CD4-positive, alpha-beta T cell treated with Interleukin-17A for 4 hours (primary cell): ENCODE measurements at places on chromosomes 2 and 18.

GRCh38 chr18:22827216-22827615 lies 105.9 kb upstream of the RBBP8 start:
- DNase-seq: no peak

DNA sequence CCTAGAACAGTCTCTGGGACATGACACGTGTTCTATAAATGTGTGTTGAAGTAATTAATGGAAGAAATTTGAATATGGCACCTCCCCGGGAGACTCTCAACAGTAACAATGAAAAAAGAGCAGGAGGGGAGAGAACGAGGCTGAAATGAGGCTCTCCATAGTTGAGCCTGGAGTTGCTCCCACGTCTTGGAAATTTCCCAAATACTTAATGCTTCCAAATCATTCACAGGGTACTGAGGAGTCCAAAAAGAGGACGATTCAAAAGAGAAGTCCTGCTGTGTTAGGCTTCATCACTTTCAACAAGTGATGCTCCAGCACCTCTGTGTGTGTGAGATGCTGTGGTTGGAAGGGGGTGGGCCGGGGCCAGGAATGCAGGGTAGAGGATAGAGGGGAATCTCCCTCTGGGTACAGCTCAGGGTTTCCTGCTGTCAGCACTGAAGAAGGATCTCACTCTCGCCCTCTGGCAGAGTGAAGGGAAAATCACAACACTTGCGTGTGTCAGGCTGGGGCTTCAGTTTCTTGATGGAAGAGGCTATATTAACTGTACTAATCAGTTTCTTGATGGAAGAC lies 18.1 kb upstream of the ZNF407 start:
- no peak for DNase-seq

GRCh38 chr2:58042486-58042970 lies 4.1 kb upstream of the VRK2 start:
- DNase-seq: peak; percentile 35

DNA sequence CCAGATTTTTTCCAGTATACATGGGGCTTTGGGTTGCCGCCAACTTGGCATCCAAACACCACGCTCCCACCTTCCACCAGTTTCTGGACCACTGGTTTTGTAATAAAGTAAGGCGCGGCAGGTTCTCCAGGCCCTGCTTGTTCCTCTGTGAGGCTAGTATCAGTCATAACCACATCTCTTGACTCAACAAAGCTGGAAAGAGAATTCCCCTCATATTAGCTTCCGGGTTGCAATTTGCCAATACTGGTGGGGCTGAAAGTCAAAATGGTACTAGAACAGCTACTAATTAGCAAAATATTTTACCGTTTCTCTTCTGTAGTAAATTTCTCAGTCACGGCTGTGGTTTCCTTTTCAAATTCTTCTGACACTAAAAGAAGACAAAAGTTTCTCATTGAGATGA lies 25.0 kb downstream of the TTN start:
- no peak for DNase-seq

DNA sequence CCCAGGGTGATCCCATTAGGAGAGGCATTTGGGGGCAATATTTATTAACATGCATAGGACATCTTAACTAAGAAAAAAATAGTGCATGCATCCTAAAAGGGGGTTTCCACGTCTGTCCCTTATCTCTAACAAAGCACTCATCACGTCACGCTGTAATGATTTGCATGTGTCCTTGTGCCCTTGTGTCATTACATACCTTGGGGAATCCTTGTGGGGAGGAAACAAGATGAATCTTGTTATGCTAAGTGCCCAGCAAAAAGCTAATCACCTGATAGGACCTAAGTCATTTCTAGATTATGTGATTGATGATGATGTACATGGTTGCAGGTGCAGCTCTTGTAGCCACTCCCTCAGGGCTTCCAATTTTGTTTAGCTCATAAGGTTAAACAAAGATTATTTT lies 250.9 kb downstream of the FBXO15 start:
- no peak for DNase-seq

DNA sequence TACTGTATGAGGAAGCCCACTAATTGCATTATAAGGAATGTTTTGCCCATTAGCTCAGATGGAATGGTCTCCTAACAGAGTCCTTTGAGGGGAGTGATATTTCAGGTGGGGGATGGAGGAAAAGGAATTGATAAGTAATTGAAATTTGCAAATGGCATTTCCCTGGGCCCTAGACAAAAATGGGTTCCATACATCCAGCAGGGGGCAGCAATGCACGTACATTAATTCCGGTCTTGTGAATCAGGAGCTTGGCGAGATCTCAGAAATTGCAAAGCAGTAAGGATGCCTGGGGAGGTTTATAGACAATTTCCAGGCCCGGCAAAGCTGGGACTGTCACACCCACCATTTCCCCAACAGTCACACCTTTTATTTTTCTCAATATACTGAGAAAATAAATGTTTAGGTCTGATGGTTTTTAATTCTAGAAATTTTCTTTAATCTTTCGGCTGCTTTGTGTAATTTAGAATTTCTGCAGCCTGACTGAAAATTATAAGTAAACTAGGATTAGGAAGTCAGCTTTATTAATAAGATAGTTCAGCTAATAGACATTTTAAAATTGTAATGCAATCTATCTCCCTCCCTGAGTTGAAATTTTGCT lies 122.8 kb downstream of the LYPD1 start:
- peak; percentile 14 for DNase-seq

DNA sequence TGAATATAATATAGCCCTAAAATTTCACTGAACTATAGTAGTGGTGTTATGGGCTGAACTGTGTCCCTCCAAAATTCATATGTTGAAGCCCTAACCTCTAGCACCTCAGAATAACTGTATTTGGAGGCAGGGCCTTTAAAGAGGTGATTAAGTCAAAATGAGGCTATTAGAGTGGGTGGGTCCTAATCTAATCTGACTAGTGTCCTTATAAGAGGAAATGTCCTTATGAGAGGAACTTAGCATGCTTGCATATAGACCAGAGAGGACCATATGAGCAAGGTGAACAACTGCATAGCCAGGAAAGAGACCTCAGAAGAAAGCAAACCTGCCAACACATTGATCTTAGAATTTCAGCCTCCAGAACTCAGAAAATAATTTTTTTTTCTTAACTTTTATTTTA lies 238.4 kb downstream of the ZEB2 start:
- DNase-seq: no peak

DNA sequence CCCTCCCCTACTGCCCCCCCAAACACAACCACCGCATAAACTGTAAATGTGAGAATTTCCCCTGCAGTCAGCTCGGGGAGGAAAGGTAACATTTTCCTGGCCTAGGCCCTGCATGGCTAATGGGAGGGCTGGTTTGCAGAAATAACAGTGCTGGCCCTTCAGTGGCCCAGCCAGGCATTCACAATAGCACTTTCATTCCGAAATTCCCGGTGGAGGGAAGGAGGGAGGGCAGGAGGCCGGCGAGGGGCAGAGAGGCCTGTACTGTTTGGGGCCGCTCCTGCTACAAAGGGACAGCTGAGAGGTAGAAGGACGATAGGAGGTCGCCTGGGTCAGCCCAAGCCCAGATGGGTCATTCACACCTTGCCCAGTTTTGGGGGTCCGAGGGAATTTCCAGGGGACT lies 11.3 kb downstream of the CYP26B1 start:
- DNase-seq: no peak

DNA sequence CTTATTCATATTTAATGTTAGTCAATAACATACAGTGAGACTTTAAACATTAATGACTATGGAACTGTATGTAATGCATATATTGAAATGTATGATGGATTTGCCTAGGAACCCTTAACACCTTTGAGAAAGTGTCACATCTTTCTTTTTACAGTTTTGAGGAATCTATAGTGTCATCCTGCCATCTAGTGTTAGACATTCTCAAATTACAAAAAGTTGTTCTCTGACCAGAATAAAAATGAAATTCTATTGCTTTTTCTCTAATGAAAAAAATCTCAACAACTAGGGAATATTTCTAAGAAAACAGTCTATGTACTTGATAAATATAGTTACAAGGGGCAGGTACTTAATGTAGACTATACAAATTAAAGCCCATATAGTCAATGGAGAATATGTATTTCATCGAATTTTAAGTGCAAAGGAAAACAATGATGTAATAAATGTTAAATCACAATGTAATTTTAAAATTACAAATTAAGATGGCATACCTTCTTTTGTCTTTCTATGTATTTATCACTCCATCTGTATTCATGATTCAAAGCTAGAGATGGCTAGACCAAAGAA lies 5.1 kb upstream of the CALCRL start:
- no peak for DNase-seq

DNA sequence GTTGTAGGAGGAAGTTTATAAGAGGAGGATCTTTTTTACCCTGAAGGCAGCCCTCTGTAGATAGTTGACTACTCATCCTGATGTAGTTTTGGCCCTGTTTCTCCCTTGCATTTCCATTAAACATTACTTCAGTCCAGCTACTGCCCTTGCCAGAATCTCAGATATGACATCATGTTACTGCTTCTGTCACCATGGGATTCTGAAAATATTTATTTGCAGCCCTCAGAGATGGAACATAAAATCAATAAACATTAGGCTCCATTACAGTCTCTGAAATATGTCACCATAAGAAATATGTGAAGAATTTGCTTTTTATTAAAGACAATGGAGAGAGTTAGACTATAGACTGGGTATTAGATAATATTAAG lies 68.7 kb upstream of the STK39 start:
- no peak for DNase-seq

DNA sequence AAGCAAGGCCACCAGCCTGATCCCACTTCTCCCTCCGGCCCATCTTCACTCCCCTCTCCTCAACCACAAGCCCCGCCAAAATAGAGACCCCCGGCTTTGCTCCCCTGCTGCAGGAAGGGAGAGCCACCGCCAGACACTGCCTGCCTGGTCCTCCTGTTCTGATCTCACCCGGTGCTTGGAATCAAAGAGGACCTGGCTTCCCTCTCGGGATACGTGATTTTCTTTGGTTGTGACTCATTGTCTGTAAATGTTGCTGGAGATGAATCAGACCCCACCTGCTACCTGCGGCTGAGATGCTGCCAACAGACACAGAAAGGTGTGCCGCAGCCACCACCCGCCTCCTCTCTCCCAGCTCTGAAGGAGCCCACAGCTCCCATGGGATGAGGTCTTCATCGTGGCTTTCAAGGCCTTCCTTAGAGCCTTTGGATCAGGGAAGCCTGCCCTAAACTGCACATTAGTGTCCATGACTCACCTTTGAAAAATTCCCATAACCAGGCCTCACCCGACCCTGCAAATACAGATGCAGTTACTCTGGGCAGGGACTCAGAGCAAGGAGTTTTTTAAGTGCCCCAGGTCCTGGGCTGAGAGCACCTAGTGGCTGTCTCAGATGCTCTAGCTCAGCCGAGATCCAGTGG lies 79.4 kb upstream of the ZNF532 start:
- no peak for DNase-seq

DNA sequence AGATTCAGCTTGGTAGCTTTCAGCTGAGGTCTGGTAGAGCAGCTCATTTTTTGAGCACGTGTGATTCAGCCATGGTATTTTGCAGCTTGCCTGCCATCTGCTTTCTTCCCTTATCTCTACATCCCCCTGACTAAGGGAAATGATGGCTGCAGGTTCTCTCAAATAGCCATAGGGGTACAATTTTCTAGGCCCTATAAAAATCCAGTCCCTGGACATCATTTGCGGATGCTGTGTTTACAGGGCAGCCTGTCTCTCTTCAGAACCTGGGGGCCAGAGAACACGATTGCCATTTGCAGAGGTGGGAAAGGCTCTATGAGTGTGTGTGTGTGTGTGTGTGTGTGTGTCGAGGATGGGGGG lies 442.7 kb upstream of the MEIS1 start:
- DNase-seq: no peak

DNA sequence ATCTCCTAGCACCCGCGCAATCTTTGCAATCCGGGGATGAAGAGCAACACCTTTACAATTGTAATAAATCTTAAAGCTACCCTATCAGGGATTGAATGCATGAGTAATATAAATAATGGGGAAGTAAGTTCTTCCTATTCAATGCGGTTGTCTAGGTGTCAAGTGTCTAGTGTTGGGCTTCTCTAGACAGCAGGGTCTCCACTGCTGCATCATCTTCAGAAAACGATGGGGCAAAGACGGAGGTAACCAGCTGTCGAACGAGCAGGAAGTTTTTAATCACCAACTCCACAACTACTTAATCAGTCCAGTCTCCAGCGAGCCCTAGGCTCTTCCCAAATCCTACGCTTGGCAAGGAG lies 573 bp downstream of the STAM2 start:
- DNase-seq: no peak

DNA sequence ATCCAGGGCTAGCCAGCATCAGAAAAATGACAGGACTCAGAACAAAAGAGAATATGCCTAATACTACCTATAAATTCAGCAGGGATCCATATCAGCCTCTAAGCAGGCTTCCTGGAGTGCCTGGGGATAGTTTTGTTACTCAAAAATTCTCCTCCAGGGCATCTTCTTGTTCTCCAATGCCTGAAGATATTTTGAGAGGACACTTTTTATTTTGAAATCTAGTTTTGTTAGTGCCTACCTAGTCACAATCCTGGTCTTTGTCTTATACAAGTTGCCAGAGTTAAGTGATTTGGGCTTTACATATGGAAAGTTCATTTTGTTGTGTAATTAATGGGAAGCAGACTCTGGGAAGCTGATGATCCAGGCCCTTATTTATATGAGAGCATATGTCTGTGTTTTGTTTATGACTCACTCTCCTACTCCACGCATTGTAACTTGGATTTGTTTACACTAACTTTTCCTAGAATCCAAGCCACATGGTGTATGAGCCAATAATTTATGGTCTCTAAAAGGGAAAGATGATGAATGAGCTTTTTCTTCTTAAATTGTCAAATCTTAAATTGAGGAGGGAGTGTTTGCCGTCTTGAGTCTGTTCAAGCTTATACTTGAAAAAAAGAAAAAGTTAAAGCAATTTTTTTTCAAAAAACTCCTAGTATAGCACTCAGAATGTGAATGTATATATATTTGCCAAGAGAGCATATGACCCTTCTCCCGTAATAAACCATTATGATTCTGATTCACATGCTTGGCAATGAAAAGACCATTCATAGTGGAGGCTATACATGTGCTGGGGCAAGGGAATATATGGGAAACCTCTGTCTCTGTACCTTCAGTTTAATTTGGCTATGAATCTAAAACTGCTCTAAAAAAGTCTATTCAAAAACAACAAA lies 370.3 kb downstream of the SETBP1 start:
- no peak for DNase-seq

- no peak for DNase-seq
These were observed 32.4 kb upstream of the YWHAQ start for GRCh38 chr2:9663008-9663879.

DNA sequence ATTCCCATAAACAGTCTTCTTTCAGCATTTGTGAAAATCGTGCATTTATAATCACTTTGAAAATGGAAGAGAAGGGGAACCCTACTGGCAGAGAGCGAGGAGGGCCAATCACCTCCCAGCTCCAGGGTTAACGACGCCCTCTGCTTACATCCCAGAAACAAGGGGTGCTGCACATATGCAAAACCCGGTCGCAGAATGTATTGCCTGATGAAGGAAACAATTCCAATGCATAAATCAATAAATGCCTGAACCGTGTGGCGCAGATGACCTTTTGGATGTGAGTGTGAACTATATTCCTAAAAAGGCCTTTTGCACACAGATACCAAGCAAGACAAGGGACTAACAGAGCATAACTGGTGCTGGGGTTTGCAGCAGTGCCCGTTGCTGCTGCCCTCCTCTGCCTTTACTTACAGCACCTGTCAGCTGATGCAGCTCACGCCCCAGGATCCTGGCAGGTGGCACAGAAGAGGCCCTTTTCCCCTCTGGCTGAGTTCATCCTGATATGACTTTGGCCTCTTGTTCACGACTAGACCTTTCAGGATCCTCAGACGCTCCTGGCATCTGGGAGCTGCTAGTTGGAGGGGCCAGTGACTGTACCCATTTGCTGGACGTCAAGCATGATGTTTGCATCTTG lies 67.8 kb downstream of the MYT1L start:
- DNase-seq: no peak

- no peak for DNase-seq
These were observed 225.4 kb upstream of the SIX3 start for GRCh38 chr2:44716131-44716530.

GRCh38 chr2:82169379-82169778 lies 1864.8 kb upstream of the LRRTM1 start:
- no peak for DNase-seq
